DMS153 (cell line): ENCODE measurements at places on chromosomes 3 and 15.

GRCh38 chr3:71651625-71652024, 68.1 kb upstream of the FOXP1 start:
- DNase-seq = no peak

- no peak for DNase-seq
Measured at GRCh38 chr3:124650798-124651197, 79.5 kb upstream of the UMPS start.

DNA sequence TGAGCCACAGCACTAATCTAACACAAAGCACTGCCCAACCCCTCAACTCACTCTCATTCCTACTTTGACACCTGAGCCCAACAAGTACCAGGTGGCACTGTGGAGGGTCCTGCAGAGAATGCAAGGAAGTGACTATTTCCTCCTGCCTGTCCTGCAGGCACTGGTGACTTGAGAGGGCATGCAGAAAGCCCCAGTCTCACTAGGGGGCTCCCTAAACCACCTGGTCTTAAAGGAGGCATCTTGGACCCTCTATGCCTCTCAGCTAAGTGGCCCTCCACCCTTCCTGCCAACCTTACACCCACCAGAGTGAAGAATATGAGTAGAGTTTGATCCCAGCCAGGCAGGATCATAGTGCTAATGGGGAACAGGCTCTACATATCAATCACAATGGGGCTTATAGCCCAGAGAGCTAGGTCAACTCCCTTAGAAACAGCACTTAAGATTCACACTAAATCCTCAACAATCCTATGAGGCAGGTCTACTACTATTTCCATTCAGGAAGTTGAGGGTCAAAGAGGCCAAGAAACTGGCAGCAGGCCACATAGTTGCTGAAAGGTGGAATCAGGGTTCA, 15.2 kb downstream of the TRAIP start:
- no peak for DNase-seq

- no peak for DNase-seq
Measured at GRCh38 chr15:35477312-35478262, 68.4 kb downstream of the DPH6 start.

DNA sequence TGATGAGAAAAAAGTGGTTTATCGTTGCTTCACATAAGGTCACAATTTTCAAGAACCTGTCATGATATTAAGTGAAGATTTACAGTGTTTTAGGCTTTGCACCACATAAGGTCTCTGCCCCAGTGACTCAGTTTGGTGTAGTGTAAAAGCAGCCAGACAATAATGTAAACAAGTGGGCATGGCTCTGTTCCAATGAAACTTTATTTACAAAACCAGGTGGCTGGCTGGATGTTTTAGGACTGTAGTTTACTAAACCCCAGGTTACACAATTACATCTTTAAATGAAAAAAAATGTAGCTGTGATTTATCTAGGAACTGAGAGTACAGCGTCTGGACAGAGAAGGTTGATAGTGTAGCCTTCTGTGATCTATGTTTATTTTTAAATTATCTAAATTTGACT, 9.7 kb upstream of the FBXL22 start:
- no peak for DNase-seq

DNA sequence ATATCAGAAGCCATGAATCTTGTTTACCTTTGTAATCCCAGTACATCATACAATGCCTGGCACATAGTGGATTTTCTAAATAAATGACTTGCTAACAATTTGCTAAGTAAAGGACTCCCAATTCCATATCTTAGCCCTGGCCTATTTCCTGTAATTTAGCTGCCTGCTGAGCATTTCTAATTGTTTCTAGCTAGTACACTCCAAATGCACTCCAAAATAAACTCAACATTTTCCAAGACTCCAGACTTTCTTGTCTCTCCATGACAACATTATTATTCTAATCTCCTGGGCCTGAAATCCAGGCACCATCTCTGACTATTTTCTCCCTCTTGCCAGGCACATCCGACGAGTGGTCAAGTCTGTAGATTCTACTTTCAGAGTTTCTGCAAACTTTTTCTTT, 773.5 kb downstream of the SQOR start:
- no peak for DNase-seq

DNA sequence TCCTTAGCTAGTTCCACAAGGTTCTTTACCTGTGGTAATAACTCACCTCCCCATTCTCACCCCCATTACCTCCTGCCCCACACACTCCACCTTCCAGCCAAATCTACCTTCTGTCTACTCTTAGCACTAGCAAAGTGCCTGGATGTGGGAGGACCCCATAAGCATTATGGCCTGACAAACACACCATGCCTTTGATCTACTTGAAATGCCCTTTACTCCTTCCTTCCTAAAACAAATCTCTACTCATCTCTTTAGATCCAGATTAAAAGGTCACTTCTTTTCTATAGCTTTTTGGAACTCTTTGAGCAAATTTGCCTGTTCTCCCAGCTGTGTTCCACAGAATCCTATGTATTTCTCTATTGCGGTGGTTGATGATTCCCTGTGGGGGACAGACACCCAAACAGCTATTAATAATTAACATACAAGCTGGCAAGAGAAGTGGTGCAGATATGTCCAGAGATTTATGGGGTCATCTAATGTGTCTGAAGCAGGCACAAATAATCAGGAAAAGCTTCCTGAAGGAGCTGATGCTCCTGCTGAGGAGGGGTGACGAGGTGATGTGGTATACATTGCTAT, 34.0 kb downstream of the DGKG start:
- DNase-seq = no peak

GRCh38 chr3:114741066-114741465, 406.0 kb downstream of the ZBTB20 start:
- DNase-seq = no peak

GRCh38 chr15:71509139-71509538, 301.2 kb upstream of the NR2E3 start:
- DNase-seq = no peak

GRCh38 chr3:72839057-72839456, 9.2 kb downstream of the SHQ1 start:
- DNase-seq = no peak

DNA sequence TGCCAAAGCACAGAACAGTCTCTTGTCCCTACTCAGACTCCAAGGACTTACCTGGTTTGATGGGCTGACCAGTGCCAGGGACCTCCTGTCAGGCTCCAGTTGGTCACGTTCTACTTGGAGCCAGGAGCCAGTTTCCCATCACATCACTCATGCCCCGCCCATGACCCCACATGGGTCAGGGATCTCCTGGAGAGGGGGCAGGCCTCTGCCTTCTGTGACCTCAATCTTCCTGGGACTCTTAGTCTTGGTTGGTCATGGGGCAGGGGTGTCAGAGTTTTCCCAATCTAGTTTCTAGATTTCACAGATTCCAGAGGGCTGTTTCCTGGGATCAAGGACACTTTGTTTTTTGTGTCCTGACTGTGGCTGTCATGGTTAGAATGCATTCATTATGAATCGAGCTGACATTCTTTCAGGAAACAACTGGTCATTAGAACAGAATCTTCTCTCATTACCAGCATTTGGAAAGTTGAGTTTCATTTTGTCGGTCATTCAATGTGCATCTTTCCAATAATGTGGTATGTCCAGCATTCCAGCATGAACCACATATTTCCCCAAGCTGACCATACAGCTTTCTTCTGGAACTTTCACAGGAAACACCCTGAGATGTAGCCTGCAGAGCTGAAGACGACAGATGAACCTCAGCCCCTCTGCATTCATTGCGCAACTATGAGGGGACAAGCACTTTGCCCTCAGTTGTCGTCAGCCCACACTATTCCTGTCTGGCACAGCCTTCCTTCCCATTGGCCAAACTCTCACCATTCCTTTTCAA, 19.8 kb downstream of the CYP19A1 start:
- DNase-seq = no peak

- no peak for DNase-seq
Measured at GRCh38 chr3:44111482-44111881, 130.2 kb upstream of the TOPAZ1 start.

DNA sequence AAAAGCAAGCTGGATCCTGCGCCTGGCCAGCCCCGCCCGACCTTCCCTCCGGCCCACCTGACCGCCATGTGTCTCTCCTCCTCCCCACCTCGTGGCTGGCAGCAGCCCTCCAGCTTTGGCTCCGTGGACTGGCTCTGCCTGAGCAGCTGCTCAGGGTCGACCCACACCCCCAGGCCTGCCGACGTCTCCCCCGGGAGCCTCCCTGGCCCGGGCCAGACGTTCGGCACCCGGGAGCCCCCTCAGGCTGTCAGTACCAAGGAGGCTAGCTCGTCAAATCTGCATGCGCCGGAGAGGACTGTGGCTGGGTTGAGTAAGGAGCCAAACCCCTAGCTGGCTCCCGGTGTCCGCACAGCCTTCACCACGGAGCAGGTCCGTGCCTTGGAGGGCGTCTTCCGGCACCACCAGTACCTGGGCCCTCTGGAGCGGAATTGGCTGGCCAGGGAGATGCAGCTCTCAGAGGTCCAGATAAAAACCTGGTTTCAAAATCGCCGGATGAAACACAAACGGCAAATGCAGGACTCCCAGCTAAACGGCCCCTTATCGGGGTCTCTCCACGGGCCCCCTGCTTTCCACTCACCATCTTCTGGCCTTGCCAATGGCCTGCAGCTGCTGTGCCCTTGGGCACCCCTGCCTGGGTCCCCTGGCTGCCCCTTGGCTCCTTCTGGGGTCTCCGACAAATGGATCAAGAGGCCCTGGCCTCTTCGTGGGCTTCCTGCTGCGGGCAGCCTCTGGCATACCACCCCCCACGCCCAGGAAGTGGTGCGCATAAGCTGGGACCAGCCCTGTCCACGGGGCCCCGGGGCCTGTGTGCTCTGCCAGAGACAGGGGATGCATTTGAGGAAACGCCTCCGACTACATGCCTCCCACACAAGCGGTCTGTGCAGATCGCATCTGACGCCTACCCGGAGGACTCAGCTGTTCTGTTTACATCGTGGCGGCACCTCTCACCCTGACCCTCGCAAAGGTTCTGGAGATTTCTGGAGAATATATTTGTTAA, 345.0 kb downstream of the ZNF385D start:
- no peak for DNase-seq

DNA sequence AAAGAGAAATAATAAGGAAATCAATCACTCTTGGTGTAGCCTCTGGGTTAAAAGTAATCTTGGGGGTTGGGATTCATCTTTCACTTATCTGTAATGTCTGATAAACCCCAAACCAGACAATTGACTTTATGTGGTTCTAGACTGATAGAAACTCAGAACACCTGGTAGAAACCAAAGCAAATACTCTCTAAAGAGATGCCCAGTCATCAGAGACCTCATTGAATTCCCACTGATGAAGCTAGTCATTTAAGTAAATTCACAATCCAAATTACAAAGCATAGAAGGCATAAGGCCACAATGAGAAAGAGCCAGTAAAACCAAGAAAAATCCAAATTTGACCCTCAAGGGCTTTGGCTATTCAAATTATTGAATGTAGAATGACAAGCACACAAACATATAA, 250.6 kb downstream of the MBNL1 start:
- DNase-seq = no peak

- no peak for DNase-seq
Measured at GRCh38 chr15:50996641-50997040, 88.2 kb downstream of the AP4E1 start.
